NCI-H187 treated with DMSO at 0.1 percent for 48 hours (cell line): ENCODE measurements at places on chromosomes 3 and 15.

DNA sequence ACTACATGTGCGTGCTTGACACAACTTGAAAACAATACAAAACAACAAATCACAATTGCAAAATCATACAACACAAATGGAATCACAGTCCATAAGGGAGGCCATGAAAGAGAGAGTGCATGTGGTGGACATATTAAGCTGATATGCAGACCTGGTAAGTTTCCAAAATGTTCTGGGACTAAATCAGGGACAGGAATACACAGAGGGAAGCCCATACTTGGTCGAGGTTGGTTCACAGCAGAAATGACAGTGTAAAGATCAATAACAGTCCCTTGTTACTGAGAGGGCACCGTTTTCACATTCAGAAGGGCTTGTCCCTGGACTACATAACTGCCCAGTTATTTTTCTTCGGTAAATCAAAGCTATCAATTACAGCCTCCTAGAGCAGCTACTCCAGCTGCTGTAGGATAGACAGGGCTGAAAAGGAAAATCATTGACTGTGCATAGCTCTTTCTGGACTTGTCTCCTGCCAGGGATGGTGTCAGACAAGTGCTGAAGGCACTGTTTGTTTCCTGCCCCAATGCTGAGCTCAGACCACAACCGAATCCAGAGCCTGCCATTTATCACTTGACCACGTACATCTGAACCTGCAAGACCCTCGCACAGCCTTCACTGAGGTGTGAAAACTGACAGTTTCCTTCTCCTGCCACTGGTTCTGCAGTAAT lies 79.5 kb upstream of the KCNMB2 start:
- no peak for DNase-seq

DNA sequence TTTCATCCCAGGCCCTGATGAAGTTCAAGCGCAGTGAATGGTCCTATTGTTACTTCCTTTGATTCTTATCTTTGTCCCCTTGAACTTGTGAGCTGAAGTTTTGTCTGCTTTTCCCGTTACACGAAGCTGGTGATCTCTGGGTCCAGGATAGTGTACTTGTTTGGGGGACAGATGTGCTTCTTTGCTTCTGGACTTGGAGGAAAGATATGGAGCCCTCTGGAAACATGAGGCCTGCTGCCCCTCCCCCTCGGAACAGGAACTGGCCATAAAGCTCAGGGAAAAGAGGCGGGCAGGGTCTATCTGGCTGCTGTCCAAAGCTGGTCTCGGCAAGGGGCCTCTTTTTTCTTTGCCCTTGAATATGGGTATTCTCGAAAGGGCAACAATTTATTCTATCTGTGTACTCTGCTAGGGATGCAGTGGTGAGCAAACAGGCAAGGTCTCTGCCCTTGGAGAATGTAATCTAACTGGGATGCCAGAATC lies 47.6 kb downstream of the IDH2 start:
- DNase-seq: no peak

DNA sequence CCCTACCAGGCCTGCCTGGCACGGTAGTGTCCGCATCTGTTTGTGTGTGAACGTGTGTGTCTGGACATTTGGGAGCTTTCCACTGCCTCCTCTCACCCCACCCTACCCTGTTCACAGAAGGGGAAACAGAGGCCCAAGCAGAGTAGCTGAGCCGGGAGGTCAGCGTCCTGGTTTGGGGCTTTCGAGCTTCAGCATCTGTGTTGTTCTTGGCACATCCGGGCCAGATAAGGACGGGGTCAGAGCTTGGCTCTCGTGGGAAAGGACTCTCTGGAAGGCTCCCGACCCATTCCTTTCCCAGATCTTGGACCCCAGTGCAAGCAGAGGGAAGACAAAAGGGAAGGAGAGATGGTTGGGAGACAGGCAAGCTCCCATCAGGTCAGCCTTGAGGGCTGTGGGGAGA lies 6.3 kb upstream of the PTH1R start:
- DNase-seq: no peak

- DNase-seq: no peak
Observed at GRCh38 chr3:37920156-37920699, 58.5 kb downstream of the CTDSPL start.

GRCh38 chr3:45000823-45001222 lies 24.8 kb downstream of the EXOSC7 start:
- no peak for DNase-seq

DNA sequence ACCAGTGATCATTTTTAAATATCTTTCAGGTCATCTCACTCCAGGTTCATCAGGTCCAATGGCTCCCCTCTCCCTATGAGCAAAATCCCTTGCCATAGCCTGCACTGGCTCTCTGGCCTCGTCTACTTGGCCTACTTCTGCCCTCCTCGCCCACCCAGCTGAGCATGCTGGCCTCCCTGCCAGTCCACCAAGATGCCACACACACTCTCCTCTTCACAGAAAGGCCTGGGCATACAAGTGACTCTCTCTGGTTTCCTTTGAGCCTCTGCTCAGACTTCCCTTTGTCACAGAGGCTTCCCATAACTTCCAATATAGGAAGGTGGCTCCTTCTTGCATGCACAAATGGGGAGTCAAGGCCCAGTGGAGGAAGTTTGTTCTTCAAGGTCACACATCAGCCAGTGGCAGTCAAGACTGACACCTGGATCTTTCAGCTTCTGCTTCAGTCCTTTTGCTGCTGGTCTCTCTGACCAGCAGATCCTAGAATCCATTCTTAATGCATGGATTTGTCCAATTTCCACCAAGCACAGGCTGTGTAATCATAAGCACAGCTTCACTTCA lies 223.2 kb upstream of the HES1 start:
- DNase-seq: no peak

GRCh38 chr3:125051715-125052581 lies 3.8 kb downstream of the HEG1 start:
- peak; percentile 61 for DNase-seq

- no peak for DNase-seq
Observed at GRCh38 chr3:99965077-99965476, 147.4 kb downstream of the CMSS1 start.

DNA sequence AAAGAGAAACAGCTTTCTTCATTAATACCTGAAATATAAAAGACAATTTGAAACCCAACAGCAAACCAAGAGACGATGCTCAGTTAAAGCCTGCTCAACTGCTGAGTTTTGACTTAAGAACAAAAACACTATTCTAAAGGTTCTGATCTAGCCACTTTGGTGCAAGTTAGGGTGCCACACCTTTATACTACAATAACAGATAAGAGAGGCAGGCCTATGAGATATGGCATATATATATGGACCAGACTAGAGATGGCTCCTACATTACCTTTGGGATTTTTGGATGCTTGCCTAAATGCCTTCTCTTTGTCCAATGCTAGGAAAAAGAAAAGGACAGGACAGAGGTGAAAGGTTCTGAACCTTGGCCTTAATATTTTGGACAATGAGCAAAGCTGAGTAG lies 68.6 kb downstream of the INO80 start:
- DNase-seq: no peak

GRCh38 chr15:31579282-31579681 lies 252.6 kb downstream of the KLF13 start:
- no peak for DNase-seq

GRCh38 chr15:100738614-100739013 lies 136.2 kb downstream of the ASB7 start:
- DNase-seq: no peak

GRCh38 chr15:79378394-79379109 lies 53.6 kb upstream of the MINAR1 start:
- DNase-seq: no peak

- no peak for DNase-seq
Observed at GRCh38 chr15:71133747-71134472, 18.6 kb downstream of the THSD4 start.

DNA sequence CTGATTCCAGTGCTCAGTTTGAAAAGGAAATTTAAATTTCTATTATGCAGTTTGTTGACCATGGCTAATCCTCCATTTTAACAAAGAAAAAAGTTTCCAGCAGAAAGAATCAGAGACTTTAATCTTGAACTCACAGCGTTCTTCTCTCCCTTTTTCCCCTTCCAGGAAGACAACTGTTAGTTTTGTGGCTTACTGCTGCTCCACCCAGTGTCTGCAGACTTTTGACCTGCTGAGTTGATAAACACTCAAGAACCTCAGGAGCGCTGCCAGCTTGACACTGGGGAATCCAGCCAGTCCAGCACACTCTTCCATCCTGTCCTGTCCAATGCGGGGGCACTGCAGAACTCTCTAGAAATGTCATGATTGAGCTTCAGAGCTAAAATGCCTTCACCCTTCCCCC lies 134.6 kb downstream of the LRRC28 start:
- no peak for DNase-seq

- DNase-seq: no peak
Observed at GRCh38 chr3:153901152-153901551, 220.0 kb upstream of the ARHGEF26 start.

- no peak for DNase-seq
Observed at GRCh38 chr3:49428752-49429080, 408 bp downstream of the NICN1 start.

GRCh38 chr15:59059076-59059597 lies 45.8 kb upstream of the CCNB2 start:
- DNase-seq: no peak

DNA sequence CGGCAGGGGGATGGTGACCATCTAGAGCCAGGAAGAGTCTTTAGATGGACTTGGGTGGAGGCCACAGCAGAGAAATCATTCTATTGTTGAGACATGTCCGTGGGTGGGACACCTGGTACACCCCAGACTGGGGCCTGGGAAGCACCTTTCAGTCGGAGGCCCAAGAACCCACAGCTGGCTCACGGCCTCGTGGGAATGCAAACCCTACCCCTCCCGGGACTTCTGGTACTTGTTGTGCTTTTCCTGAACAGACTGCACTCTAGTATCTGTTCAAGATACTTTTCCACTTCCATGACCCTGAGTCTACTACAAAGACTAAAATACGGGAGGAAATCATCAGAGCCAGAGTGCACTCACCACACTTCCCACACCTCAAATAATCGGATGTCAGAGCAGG lies 60.7 kb downstream of the BDH1 start:
- DNase-seq: no peak

DNA sequence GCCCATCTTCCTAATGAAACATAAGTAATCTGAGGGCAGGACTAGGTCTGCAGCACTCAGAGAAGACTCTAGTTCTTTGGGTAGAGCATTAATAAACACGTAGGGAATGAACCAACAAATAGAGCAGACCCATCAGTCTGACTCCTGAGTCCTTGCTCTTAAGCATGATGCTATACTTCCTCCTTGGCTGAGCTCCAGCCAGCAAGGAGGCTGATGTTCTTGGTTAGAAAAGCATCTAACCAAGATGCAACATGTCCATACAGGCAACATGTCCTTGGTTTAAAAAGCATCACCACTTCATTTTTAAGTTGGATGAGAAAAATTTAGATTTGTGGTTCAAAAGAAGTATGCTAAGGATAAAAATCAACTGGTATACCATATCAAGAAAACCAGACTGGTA lies 8.5 kb upstream of the MYH15 start:
- no peak for DNase-seq

- DNase-seq: no peak
Observed at GRCh38 chr3:150240891-150241290, 167.2 kb upstream of the TSC22D2 start.

- DNase-seq: no peak
Observed at GRCh38 chr3:140189267-140189666, 254.3 kb downstream of the CLSTN2 start.

DNA sequence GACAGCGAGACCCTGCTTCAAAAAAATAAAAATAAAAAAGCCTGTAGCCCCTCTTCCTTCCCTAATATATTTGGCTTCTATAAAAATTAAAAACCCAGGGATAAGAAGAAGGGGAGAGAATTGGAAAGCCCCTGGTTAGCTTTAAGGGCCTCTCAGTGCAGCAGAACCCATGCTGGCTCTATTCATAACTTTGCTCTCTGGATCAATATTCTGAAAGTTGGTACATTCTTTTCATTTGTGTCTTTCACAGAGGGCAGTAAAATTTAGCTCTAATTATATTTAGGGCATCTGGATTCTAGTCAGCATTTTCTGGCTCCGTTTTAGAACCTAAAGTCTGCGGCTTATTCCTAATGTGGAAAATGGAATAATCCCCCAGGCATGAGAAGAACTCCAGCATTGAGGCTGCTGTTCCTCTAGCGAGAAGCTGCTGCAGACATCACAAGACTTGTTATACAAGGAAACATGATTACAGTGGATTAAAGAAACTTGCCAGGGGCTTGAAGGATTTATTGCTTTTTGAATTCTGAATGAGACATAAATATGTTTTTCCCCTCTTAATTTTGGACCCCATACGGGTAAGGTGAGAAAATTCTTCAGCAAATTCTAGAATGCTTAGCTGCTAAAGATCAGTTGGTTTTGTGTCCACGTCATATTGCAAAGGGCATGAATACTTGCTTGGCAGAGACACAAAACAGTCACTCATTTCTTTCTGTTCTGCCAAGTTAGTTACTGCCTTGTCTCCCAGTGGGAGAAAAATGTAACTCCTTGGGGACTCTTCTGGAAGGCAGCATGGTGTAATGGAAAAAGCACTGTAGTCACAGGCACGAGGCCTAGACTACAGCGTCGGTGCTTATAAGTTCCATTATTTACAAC lies 177.7 kb downstream of the VGLL4 start:
- no peak for DNase-seq

GRCh38 chr3:144381607-144382006 lies 410.0 kb downstream of the DIPK2A start:
- DNase-seq: no peak

- no peak for DNase-seq
Observed at GRCh38 chr3:81853431-81853830, 92.0 kb upstream of the GBE1 start.

DNA sequence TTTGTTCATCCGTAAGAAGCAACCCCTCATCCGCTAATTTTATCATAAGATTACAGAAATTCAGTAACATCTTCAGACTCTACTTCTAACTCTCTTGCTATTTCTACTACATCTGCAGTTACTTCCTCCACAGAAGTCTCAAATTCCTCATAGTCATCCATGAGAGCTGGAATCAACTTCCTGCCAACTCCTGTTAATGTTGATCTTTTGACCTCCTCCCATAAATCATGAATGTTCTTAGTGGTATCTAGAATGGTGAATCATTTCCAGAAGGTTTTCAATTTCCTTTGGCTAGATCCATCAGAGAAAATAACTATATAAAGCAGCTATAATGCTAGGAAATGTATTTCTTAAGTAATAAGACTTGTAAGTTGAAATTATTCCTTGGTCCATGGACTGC lies 115.1 kb downstream of the TAFA4 start:
- no peak for DNase-seq

GRCh38 chr15:87387766-87388165 lies 868.8 kb downstream of the NTRK3 start:
- DNase-seq: no peak

GRCh38 chr3:186046838-186047237 lies 62.1 kb downstream of the ETV5 start:
- DNase-seq: no peak

GRCh38 chr15:69557707-69558409 lies 105.2 kb downstream of the RPLP1 start:
- DNase-seq: no peak

DNA sequence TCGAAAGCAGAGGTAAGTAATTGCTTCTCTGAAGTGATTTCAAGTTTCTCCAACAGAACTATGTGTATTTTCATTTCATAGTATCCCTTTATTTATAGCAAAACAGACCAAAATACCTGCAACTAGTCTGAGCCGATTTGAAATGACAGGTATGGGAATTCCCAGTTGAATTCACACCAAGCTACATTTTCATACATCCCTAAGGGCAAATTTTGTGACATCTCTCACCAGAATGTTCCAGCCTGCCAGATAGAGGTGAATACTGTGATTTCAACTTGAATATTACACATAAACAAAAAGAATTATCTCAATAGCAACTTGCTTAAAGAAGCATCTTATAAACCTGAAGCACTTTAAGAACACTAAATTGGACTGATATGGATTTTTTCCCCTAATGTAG lies 235.7 kb downstream of the SLC9A9 start:
- DNase-seq: no peak
